ENCODE measurements at places on chromosomes 4 and X.

- no peak for DNase-seq
Observed at GRCh38 chr4:182768838-182769237, 148.3 kb downstream of the DCTD start.

GRCh38 chr4:16846540-16847117 is 51.8 kb downstream of the LDB2 start:
- DNase-seq, result no peak

DNA sequence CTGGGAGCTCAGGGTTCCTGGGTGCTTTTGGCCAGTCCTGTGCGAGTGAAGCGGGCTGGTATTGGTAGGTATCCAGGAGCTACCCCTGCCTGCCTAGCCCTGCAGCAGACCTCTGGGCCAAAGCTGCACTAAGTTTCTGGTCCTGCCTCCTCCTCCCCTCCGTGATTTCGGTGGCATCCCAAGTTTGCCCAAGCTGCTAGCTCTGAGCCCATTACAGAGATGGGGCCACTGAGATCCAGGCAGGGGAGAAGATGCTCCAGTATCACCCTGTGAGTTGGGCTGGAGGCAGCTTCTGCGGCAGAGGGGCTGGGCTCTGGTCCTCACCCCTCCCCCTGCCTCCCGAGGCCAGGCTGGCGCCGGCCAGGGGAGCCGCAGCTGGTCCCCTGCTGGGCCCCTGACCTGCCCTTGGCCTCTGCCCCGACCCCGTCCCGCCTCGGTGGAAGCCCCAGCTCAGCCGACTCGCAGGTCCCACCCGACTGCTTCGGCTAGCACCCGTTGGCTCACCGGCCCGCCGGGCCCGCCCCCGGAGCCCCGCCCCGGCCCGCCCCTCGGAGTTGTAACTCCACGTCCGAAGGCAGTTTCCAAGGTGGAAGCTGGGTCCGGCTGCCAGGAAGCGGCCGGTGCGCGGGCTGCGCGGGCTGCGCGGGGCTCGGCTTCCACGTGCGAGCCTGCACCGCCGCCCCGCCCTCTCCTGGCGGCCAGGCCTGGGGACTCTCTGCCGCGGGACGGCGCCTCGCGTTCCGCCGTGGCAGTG is at the start of gene DUSP9:
TSS of gene DUSP9 (plus strand) at position 584 of the 754 bp plus-strand sequence. CDS start 751 bp downstream, outside the sequence.
- DNase-seq, result peak; percentile 55

GRCh38 chr4:123408471-123409084 is 12.0 kb downstream of the SPRY1 start:
- DNase-seq, result no peak

DNA sequence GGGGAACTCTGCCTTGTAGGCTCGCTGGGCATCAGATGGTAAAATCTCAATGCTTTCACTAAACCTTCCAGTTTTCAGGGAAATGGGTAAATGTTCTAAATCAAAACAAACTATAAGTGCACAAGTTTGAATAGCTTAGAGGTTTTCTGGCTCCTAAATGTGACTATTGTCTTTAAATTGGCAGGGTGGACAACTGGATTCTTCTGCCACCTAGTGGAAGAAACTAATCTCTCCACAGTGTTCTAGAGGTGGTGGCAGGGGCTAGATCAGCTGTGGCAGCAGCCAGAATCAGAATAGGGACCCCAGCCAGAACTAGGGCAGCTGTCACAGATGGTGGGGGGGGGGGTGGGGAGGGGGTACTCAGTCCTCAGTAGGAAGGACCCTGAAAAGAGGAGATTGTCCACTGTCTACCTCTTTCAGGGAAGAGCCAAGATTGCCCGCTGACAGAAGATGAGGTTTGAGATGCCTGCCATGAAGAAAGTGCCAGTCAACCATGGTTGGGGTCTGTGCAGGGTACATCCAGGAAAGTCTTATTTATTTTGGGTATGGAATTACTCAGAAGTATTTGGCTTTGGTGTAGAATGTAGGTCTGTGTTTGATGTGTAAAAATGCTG is 201.4 kb downstream of the CCNG2 start:
- peak; percentile 60 for DNase-seq

GRCh38 chr4:185559915-185560281 is 24.6 kb upstream of the PDLIM3 start:
- DNase-seq, result peak; percentile 22

DNA sequence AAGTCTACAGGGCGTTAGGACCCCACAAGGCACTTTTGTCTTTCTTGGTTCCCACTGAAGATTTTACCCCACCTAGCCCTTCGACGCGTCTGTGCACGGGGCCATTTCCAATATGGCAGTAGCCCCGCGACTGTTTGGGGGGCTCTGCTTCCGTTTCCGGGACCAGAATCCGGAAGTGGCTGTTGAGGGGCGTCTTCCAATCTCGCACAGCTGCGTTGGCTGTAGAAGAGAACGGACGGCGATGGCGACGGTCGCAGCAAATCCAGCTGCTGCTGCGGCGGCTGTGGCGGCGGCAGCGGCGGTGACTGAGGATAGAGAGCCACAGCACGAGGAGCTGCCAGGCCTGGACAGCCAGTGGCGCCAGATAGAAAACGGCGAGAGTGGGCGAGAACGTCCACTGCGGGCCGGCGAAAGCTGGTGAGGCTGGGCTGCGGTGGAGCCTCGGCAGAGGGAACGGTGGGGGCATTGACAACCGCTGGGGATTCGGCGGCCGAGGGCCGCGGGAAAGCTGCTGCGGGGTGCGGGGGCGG is at the start of gene USP11:
TSS of gene USP11 (plus strand) at position 207 of the 530 bp plus-strand sequence. CDS start at position 242, 35 bp downstream.
- DNase-seq, result no peak

DNA sequence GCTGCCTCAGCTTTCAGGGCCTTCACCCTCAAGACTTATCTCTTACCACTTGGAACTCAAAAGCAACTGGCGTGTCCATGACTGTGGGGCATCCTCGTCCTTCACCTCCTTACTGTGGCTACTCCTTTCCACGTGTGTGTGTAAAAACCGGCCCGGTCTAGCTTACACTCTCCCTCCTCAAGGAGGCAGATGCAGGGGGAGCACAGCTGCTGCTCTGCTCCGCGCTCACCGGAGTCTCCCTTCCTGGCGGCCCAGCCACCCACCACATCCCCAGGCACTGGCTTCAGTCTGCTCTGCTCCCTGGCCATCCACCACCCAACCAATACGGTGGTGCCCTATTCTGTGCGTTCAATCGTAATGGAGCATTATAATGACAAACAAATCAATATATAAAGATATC is 8.3 kb downstream of the RNF212 start:
- no peak for DNase-seq

DNA sequence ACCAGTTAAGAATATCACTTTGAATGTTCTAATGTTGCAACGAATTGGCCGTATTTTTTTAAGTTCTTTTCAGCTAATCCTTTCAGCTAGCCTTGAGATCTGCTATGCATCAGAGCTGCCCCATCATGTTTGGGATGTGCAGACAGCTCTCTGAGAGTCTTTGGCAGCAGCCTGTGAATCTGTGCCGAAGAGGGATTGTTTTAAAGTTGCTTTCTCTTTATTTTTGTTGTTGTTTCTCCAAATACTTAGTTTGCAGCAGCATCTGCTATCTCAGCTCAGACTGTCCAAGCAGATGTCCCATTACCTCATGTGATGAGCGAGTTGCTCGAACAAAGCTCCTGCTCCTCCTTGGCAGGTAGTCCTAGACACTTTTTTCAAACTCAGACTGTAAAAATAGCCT is 1002.5 kb upstream of the INTU start:
- no peak for DNase-seq

- DNase-seq, result no peak
Observed at GRCh38 chr4:146191766-146192458, 16.4 kb downstream of the LSM6 start.

DNA sequence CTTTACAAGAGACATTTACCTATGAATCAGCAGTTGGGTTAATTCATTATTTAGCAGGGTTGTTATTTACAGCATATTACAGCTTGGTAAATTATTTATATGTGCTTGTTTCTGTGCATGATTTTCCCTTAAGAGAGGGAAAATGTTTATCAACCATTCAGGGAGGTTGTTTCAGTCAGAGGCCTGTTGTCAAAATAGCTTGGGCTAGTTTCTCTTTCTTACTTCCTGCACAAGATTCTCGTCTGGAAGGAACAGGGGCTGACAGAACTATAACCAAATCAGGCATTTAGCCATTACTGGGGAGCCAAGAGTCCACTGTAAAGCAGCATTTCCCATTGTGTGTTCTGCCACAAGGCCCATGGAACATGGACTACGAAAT is 135.8 kb downstream of the HS6ST2 start:
- DNase-seq, result no peak

- no peak for DNase-seq
Observed at GRCh38 chr4:44368413-44369167, 80.0 kb downstream of the KCTD8 start.

GRCh38 chrX:109614951-109615350 is 10.0 kb downstream of the KCNE5 start:
- no peak for DNase-seq

GRCh38 chr4:76208005-76208765 is 5.4 kb downstream of the SCARB2 start:
- peak; percentile 65 for DNase-seq

DNA sequence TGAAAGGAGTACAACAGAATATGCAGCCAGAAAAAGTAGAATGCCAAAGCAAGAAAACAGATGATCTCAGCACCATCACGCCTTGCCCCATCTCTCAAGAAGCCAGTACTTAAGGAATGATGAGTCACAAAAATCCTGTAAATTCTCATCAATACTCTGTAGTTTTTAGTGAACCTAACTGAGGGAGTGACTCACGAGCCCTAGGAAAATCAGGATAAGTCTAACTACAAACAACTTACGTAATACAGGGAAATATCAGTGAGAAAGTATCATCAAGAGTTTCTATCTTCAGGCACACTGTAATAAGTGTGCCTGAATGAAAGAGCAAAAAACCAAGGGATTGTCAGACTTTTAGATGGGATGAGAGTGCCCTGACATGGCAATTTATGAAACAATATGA is 644.4 kb downstream of the STPG2 start:
- DNase-seq, result peak; percentile 61

DNA sequence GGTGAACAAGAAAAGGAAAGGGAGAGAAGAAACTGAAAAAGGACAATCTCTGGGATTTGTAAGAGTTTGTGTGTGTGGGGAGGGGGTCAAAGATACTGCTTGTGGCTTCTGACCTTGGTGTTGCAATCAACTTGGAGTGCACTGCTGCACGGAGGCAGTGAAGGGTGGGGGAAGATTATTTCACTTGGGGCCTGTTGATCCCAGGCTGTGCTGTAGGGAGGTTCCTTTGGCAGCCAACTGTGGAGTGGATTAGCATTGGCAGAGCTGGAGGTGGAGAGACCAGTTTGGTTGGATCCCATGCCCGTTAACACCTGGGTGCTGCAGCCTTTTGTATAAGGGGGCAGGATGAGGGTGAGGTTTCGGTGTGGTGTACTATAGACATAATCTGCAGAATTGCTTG is 38.2 kb downstream of the AFF1 start:
- DNase-seq, result peak; percentile 55

- DNase-seq, result no peak
Observed at GRCh38 chrX:154795016-154795415, 10.3 kb downstream of the MPP1 start.

- DNase-seq, result peak; percentile 0
Observed at GRCh38 chr4:61571761-61572559, 371.8 kb downstream of the ADGRL3 start.

DNA sequence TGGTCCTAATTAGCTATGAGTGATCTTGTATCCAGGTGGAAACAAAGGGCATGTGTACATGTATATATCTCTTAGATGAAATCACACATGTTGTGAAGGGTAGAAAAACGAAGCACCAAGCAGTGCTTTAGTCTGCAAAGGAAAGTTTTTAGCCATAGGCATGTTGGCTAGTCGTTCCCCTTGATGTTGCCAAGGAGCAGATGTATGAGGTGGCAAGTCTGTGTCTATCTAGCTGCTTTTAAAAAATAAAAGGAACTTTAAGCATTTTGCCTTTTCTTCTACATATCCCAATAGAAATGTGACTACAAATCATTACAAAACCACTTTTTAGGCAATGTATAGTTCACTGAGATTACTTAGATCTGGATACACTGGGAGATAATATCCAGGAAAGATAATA is 63.1 kb downstream of the NSUN7 start:
- DNase-seq, result no peak

DNA sequence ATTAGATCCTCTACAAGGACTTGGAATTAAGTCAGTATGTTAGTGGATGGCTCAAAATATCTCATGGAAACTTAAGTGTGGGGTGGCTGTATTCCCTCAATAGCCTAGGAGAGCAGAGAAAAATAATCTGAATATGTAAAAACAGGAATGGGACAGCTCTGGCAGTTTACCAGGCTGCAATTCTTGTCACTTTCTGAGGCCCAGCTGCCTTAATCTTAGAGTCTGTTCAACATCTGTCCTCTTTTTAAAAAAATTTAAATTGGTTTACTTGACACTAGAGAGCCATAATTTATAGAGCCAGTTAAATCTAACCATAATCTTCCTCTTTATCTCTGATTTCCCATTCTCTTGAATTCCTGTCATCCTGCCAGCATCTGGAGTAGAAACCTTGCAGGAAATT is 109.2 kb upstream of the CXCL13 start:
- no peak for DNase-seq

- DNase-seq, result no peak
Observed at GRCh38 chr4:76729980-76730379, 168.0 kb downstream of the SOWAHB start.

DNA sequence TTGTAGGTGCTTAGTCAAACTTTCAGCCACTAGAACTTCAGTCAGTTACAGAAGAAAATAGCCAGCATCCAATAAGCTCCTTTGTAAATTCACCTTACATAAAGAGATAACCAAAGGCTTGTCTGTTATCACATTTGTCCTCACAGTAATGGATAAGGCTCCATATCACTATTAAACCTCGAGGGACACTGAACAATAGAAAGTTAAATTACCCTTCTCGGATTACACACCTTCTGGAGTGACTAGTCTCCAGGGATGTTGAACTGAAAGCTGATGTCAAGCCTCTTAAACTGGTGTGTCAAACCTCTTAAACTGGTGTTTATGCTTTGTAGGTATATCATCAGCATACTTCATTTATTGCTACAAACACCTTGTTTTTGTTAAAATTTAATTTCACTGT is 639.0 kb downstream of the CENPC start:
- no peak for DNase-seq

DNA sequence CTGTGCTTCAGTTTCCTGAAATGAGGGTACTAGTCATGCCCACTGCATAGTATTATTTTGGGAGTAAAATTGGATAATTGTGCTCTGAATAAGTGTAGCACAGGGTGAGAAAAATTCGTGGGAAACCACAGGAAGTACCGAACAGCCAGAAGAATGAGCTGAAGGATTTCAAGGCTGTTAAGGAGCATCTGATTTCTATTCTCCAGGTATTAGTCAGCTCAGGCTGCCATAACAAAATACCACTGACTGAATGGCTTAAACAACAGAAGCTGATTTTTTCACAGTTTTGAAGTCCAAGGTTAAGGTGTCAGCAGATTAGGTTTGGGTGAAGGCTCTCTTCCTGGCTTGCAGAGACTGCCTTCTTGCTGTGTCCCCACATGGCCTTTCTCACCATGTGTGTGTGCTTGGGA is 41.9 kb downstream of the WWC2 start:
- no peak for DNase-seq

DNA sequence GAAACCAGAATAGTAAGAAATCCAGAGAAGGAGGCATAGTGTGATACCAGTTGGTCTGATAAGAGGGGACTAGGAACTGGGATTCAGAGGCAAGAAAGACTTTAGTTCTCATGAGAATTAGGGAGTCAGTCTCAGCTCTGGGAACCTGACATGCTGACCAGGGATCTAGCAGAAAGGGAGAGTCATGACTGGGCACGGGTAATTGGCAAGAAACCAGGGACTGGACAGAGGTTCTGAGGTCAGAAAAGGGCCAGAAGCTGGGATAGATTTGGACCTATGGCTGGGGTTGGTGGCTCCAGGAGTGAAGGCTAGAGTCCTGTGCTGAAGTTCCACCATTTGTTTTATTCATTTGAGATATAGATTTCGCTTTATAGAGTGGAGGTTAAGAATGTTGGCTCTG is 110.2 kb upstream of the C1GALT1C1 start:
- no peak for DNase-seq

Data from RWPE1 (cell line).